Hematopoietic multipotent progenitor cell treated with erythropoietin and hydrocortisone succinate and interleukin-3 and kit ligand, for 4 days (in vitro differentiated cells): ENCODE measurements at places on chromosomes 4 and X.

DNA sequence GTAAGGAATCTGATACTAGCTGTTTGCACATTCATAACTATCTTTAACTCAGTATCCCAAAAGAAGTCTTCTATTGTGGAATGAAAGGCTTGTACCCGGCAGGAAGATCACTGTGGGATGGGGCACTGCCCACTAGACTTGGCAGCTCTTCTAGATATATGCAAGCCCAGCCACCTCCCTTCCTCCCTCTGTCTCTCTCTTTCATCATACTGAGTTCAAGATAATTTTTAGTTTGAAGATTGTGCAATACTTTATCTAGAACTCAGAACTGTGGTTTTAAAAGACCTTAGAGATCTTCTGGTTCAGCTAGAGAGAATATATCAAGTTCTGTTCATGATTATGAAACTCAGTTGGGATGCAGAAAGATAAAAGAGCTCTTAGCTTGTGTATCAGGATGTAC, 22.5 kb upstream of the GPR34 start:
- DNase-seq, result peak; percentile 70

GRCh38 chrX:68090266-68090665, 343.0 kb downstream of the OPHN1 start:
- peak; percentile 10 for DNase-seq

- no peak for DNase-seq
Observed at GRCh38 chr4:73663576-73663975, 43.3 kb upstream of the RASSF6 start.

DNA sequence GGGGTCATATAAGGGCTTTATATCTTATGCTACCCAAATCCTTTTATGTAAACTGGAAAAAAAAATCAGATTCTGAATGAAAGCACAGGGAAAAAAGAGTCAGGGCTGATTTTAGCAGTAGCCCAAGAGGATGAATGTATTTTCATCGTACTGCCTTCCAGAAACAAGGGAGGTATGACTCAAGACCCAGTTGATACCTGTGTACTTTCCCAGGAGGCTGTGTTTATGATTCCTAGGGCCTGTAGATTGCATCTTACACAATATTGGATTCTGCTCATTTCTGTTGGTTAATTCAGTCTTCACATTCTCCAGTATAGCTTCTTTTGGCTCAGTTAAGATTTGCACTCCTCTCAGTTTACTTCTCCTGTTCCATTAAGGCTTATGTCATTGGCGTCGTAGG, 127.9 kb upstream of the LIMCH1 start:
- DNase-seq, result no peak

DNA sequence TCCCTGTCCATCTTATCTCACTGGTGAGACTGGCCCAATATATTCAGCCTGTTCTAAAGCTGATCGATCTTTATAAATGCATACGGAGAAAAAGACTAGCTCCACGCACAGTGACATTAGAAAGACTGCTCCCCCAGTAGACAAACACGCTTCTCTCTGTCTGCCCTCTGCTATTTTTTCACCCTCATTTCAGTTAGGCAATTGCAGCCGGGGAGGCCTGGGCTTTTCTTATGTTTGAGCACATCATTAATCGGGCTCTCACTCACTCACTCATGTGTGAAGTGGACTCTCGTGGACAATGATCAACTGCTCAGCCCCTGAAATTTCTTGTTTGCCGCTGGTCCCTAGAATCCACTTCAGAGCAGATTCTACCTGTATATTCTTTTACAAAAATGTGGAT, 824.7 kb upstream of the TENM3 start:
- DNase-seq, result no peak

GRCh38 chr4:105909787-105910281, 14.6 kb downstream of the NPNT start:
- no peak for DNase-seq
